Stimulated activated CD8-positive, alpha-beta memory T cell treated with anti-CD3 and anti-CD28 coated beads, Interleukin-7, amount 100 ng/mL, for 24 hours (primary cell): ENCODE measurements at places on chromosomes 7 and 10.
A peak's percentile ranks its signal among the peaks of the same experiment; 100 is the strongest.

GRCh38 chr7:131183611-131184119 lies 144.0 kb upstream of the MKLN1 start:
- no peak for DNase-seq

DNA sequence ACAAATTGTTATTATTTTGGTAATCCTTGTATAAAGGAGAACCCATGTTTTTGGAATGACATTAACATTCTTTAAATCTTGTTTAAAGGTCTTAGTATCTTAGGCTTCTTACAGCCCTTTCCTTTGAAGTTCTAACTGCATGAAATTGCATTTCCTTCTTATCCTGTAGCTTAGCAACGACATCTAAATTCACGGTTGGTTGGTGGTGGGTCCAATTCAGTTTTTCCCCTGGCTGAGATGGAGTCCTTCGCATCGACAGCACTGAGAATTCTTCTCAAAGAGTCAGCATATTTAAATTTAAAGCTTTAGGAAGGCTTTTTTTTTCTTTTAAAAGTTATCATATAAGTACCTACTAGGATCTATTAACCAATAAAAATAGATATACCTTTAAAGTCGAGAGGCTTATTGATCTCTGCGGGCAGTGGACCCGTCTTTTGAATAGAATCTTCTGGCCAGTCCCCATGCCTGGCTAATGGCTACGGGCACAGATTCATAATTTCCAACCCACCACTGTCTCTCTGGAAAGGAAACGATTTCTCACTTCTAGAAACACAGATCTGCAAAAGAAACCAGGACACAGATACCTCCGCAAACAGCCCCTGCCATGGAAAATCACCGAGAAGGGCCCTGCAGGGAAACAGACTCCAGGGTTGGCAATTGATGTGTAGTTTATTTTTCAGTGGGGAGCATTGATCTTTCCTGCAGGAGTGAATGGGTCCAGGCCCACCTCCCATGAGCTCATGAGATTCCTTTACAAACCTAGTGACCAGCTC lies 63.4 kb downstream of the RAMP3 start:
- DNase-seq = no peak

GRCh38 chr7:84194484-84195271 lies at the start of gene SEMA3A:
Gene SEMA3A (minus strand): TSS chr7:84194789. CDS start chr7:84194586, 203 bp downstream.
- DNase-seq = no peak

GRCh38 chr10:78657163-78657861 lies 411.5 kb upstream of the ZMIZ1 start:
- DNase-seq = peak; percentile 43

DNA sequence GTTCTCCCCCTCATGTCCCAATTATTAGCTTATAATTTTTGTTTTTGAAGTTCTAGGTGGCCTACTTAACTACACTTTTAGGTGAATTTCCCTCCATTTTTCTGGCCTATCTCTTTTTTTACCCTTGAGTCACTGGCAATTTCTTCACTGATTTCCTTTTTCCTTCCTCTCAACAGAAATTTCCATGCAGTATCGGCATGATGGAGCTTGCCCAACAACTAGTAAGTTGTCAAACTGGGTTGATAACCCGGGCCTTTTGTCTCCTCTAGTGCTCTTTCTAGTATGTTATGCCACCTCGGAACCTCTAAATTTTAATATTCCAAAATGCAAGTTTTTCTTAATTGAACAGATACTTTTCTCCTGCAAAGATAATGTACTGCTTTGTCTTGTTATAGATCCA lies 147.1 kb downstream of the MLLT10 start:
- no peak for DNase-seq

DNA sequence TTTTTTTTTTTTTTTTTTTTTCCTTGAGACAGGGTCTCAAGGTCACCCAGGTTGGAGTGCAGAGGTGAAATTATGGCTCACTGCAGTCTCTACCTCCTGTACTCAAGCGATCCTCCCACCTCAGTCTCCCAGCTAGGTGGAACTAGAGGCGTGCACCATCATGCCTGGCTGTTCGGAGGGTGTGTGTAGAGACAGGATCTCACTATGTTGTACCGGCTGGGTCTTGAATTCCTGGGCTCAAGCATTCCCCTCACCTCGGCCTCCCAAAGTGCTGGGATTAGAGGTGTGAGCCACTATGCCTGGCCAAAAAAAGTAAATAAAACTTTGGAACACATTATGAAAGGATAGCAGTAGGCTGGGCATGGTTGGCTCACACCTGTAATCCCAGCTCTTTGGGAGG lies 39.6 kb upstream of the TNPO3 start:
- DNase-seq = no peak

DNA sequence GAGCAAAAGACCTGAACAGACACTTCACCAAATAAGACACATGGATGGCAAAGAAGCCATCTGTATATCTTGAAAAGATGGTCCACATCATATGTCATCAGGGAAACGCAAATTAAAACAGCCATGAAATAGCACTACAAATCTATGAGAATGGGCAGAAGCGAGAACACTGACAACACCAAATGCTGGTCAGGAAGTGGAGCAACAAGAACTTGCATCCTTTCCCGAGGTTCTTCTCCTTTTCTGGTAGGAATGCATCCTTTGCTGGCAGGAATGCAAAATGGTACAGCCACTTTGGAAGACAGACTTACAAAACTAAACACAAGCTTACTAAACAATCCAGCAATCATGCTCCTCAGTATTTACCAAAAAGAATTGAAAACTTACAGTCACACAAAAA lies 60.0 kb downstream of the PIK3AP1 start:
- DNase-seq = no peak

GRCh38 chr7:45469103-45469502 lies 105.1 kb upstream of the ADCY1 start:
- no peak for DNase-seq

- DNase-seq = no peak
These were observed 678.5 kb upstream of the ANKRD30A start for GRCh38 chr10:36446881-36447280.

DNA sequence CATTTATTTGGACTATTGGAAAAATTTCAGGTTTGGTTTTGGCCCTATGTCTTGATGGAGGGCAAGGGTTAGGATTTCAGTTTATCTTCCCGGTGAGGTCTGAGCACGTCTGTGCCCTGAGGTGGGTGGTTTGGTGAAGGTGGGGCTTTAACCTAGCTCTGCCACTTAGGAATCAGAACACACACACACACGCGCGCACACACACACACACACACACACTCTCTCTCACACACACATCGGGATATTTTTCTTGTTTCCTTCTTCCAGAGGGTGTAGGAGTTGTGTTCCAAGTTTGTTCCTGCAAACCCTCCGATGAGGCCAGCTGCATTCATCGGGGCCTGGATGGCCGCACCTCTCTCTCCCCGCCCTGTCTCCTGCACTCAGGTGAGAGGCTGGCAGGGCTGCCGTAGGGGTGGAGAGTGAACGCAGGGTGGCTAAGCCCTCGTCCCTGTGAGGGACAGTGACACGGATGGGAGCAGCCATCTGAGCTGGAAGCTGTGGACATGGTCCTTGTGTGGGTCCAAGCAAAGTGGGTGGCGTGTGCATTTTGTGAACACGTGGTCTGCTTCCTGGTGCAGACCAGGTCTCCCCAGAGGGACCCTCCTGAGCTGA lies 34.2 kb downstream of the CHST12 start:
- DNase-seq = no peak

- DNase-seq = no peak
These were observed 42.4 kb downstream of the COL17A1 start for GRCh38 chr10:104043185-104043830.

GRCh38 chr10:132610071-132610701 lies 72.6 kb downstream of the INPP5A start:
- no peak for DNase-seq
